Ecto neural progenitor cell (in vitro differentiated cells): ENCODE measurements at places on chromosomes 13 and 19.
A peak's percentile ranks its signal among the peaks of the same experiment; 100 is the strongest.

DNA sequence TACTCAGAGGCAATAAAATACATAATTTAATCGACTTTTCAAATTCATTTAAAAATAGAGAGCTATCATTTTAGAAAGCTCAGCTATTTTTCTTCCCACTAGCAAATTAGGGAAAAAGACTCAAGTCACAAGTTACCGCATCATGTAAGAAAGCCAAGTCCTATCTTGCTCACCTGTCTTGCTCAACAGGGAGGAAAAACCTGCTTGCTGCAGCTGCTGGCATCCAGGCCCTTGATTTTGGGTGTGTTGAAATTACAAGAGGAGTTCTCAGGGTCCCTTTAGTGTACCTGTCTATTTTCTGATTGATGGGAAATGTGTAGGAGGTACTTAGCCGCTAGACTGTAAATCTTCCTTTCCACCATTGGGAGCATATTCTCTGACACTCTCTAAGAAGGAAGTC, 22.2 kb downstream of the SLC10A2 start:
- DNase-seq, result no peak

DNA sequence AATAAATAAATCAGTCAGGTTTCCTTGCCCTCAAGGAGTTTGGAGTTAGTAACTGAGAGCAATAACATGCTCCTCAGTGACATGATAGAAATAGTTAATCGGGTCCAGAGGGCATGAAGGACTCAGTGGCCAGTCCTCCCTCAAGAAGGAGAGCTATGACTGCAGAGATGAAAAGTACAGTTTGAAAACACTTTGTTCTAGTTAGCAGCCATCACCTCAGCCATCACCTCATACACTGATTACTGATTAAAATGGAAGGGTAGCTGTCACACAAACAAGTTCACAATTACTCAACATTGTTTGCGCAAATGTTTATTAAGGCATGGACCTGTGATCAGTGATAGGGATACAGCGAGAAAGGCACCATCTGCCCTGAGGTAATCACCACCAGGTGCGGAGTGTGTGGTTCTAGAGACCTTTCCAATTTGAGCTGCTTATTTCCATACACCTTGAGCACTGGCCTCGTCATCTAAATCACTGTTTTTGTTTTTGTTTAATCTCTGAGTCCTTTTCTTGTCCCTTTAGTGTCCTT, 85.3 kb upstream of the RAP2A start:
- no peak for DNase-seq

- DNase-seq, result peak; percentile 39
These were observed 8.3 kb downstream of the PIAS4 start for GRCh38 chr19:4015705-4016402.

GRCh38 chr13:25652764-25653163, 281.0 kb downstream of the ATP8A2 start:
- no peak for DNase-seq
